Activated CD8-positive, alpha-beta memory T cell treated with anti-CD3 and anti-CD28 coated beads for 1 hour (primary cell): ENCODE measurements at places on chromosomes 5 and 9.
A peak's percentile ranks its signal among the peaks of the same experiment; 100 is the strongest.

DNA sequence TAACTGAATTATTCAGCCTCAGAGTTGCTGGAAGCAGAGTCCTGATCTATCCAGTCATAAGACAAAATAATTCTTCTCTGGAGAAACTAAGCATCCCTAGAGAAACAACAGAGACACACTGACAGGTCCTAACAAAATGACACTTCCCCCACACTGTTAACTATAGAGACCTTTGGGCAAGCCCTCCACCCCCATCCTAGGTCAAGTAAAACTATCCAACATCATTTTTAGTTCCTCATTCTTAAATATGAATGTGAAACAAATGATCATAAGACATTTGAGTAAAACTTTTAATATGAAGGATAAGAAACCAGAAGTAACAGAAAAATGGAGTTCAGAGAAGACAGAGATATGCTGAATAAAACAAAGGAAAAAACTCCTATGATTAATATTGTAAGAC lies 30.9 kb downstream of the CNTLN start:
- DNase-seq: no peak

DNA sequence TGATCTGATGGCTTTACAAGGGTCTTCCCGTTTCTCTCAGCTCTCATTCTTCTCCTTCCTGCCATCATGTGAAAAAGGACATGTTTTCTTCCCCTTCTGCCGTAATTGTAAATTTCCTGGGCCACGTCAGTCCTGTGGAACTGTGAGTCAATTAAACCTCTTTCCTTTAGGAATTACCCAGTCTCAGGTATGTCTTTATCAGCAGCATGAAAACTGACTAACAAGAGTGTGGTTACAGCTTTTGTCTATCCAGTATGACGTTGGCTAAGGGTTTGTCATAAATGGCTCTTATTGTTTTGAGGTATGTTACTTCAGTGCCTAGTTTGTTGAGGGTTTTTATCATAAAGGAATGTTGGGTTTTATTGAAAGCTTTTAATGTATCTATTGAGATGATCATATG lies 501.6 kb downstream of the CAAP1 start:
- no peak for DNase-seq

- DNase-seq: no peak
Observed at GRCh38 chr5:75366787-75367186, 29.8 kb downstream of the HMGCR start.

GRCh38 chr5:151451626-151452520 lies 4.5 kb downstream of the SLC36A1 start:
- no peak for DNase-seq

DNA sequence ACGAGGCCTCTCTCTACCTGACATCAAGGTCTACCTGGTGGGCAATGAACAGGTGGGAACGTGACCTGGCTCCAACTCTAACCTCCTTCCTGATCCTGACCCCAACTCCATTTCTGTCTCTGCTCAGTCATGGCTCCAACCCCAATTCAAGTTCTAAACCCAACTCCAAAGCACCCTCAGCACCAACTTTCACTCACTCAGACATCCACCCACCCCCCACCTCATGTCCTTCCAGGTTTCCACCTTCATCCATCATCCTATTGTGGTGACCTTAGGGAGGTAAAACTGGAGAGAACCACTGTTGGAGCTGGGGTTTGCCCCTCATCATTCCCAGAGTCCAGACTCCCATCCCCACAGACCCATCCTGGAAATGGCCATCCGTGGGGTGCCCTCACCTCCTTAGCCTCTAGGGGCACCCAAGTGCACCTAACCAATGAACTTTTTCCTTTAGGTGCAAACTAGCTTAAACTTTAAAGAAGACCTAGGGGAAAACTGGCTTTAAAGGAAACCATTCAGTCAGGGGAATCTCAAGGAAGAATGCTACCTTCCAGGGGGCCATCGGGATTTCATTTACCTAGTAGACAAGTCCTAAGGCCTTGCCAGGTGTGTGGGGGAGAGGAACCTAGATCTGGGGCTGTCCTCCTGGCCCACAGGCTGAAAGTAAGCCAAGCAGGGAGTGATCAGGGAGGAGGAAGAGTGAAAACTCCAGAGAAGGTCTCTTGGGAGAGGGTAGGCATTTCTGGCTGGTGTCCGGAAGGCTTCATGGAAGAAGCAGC lies 11.3 kb downstream of the RGS14 start:
- no peak for DNase-seq

GRCh38 chr9:128921881-128922763 lies 1.3 kb downstream of the PHYHD1 start:
- no peak for DNase-seq

DNA sequence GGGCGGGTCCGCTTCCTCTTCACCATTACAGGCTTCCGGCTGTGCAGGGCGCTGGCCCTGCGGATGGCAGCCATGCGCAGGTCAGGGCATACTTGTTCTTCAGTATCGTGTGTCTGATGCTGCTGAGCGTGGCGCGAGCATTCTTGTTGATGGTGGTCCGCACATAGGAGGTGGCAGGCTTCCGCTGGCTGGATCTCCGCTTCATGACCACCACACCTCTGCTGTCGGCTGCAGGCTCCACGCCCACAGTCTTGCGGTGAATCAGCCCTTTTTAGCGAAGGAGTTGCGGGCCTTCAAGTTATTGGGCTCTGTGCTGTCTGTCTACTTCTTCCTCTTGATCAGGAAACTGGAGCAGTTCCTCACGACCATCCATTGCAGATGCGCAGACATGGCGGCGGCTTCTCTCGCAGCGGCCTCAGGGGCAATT lies 62.4 kb upstream of the ZNF608 start:
- DNase-seq: no peak

GRCh38 chr5:175627005-175627404 lies 30.9 kb upstream of the HRH2 start:
- no peak for DNase-seq

- no peak for DNase-seq
Observed at GRCh38 chr9:123717581-123718175, 212.2 kb downstream of the DENND1A start.

DNA sequence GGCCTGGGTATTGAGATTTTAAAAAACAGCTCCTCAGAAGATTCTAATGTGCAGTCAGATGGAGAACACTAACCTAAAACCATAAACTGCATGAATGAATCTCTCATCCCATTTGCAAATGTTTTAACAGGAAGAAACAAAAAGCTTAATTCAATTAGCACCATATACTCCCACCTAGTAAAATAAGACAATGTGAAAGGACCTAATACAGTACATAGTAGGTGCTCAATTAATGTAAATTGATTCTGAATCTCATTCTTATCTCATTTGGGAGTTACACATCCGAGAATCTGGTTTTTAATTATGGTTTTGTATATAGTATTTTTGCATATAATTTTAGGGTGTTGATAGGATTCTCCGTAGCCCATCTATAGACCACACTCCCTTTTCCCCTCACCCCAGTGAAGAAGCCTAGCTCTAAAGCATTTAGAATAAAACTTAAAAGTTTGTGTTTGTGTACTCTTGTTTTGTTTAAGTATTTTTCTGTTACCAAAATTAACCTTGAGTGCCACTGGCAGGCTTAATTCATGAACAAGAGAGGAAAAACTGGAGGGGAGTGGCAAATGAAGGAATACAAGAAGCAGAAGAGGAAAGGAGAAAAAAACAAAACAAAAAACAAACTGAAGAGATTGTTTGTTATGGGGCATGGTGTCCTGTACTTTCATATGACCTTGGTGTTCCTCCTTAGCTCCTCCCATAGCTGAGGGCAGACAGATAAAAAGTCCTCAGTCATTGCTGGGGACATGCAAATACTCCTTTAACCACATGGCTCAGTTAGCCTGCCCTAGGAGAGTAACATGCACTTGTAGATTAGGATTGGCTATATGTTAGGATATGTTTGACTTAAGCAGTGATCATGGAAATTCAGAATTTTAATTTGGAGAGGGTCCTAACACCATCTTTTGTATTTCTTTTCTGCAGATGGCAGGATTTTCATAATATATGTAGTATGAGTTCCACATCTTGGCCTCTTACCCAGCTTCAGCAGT lies 1.2 kb downstream of the RNF14 start:
- no peak for DNase-seq

- DNase-seq: no peak
Observed at GRCh38 chr5:23445573-23445972, 61.8 kb upstream of the PRDM9 start.

DNA sequence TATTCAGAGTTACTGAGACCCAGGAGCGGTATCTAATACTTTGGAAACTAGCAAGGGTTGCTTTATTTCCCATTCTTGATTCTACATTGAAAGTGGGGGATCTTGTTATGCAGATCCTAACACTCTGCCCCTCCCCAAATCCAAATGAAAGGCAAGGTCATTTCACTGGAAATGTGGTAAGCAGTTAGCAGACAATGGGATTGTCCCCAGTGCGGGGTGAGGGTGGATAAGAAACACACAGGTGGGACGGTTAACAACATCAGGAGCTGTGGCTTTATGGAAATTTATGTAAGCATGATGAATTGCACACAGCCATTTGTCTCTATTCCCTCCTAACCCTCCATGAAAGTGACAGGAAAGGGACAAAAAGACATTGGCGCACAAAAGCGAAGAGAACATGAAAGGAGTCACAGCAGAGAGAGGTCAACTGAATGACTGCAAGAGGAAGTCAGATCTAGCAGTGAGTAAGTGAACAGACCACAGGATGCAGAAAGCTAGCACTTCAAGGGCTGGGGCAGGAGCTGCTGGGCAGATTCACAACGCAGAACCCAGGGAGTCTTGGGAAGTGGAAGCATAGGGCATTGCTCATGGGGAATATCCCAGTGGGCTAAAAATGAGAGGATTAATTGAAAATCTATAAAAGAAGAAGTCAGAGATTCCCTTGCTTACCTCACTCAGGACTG lies 184.4 kb downstream of the HSD17B3 start:
- DNase-seq: no peak

- DNase-seq: no peak
Observed at GRCh38 chr5:61176631-61177030, 14.4 kb upstream of the SMIM15 start.

GRCh38 chr9:124040935-124041816 lies 29.6 kb downstream of the LHX2 start:
- no peak for DNase-seq

- no peak for DNase-seq
Observed at GRCh38 chr5:78611126-78611605, 37.4 kb downstream of the LHFPL2 start.

DNA sequence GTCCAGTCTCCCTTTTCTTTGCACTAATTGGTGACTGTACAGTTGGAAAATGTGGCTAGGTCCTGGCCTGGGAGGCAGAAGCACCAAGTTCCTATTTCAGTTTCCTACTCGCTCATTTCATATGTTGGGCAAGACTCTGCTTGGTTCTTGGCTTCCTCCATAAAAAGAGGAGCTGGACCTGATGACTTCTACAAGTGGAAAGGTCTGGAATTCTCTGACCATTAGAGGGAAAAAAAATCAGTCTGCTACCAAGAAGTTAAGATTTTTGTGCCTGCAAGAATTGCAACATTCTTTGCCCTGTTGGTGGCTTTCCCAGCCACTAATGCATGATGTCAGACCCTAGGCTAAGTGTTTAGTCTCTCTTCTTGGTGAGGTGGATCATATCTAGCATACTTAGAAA lies 91.5 kb downstream of the WDR41 start:
- DNase-seq: no peak

- DNase-seq: no peak
Observed at GRCh38 chr5:59208474-59208873, 625.6 kb downstream of the RAB3C start.

- DNase-seq: peak; percentile 15
Observed at GRCh38 chr9:136629879-136630661, 32.6 kb upstream of the EGFL7 start.

- peak; percentile 58 for DNase-seq
Observed at GRCh38 chr5:134100283-134101091, 14.0 kb upstream of the TCF7 start.

- DNase-seq: no peak
Observed at GRCh38 chr9:38117651-38118050, 48.6 kb upstream of the SHB start.
